H4 (cell line): ENCODE measurements at places on chromosomes 6 and 20.

- no peak for DNase-seq
Observed at GRCh38 chr6:158023597-158023939, 41.9 kb downstream of the SYNJ2 start.

DNA sequence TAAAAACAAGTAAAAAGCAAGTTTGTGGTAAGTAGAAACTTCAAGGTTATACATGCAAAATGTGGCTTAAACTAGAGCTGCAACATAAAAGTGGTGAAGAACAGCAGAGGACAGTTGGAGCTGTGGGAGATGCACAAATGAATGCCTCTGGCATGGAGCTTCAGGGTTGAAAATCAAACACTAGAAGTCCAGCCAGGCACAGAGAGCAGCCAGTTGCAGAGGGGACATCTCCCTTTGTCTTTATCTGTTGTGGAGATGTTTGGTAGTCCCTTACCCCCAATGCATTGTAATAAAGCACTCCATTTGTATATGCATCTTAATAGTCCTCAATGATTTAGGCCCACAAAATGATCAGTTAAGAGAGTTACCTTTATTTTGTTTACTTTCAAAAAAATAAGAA lies 73.1 kb upstream of the C20orf144 start:
- DNase-seq = no peak

- DNase-seq = no peak
Observed at GRCh38 chr6:149405823-149406765, 6.0 kb downstream of the SUMO4 start.

DNA sequence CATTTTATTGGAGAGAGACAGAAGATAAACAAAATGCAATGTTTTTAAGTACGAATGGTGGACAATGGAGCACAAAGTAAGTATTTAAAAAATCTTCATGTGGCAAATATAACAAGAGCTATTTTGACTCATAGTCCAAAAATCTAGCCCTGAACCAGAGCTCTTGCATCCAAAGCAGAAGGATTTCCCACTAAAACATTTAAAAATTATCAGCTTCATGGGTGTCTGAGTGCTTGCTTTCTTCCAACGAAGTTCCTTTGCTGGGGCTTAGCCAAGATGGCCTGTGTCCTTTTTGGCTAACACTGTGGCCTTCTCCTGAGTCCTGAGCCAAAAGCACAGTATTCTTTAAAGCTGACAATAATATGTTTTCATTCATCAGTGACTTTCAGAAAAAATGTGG lies 161.7 kb downstream of the RIMS1 start:
- DNase-seq = no peak

GRCh38 chr6:81384921-81385320 lies 367.6 kb downstream of the TENT5A start:
- DNase-seq = no peak

GRCh38 chr6:25287941-25288340 lies 8.8 kb downstream of the CARMIL1 start:
- no peak for DNase-seq

DNA sequence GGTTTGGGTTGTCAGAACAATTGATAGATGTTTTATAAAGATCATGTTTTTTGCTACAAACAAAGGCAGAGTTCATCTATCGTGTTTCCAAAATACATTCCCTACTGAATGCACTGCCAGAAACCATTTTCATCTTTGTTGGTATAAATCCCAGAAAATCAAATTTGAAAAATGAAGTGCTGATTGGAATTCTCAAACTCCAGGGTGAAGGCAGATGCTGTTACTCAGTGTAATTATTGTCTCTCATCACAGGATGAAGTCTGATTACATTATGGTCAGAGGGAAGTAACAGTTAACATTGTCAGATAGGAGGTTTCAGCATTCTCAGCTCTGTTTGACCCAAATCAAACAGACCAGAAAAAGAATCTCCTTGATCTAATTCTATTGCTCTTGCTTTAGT lies 198.4 kb upstream of the KCNK16 start:
- DNase-seq = no peak

- DNase-seq = no peak
Observed at GRCh38 chr6:169005166-169005565, 248.5 kb downstream of the THBS2 start.

DNA sequence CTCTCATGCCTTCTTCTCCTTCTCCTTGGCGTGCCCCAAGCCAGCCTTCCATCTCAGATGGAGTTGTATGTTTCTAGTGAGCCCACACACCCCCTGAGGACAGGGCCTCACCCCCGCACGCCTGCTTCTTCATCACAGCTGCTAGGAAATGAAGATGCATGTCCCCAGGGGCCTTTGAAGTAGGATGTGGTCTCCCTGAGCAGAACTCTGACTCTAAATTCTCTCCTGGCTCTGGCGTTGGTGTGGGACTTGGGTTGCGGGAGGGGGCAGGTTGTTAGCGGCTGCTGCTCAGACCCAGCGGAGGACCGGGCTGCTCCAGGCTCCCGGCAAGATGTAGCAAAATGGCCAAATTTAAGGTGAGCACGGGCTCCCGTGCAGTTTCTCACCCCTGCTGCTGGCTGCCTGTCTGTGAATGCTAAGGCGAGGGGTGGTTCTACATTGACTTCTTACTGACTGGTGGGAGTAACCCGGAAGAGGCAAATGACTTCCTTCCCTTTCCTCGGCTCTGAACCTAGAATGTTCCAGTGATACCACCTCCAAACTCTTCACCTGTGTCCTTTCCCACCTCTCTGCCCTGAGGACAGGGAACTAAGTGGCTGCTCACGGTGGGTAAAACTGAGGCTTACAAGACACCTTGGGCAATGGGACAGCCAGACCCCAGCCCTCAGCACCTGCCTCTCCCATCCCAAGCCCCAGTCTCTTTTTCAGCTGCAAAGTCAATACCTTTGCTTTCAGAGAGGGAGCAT lies 8.8 kb downstream of the SYNJ2 start:
- DNase-seq = peak; percentile 21

- DNase-seq = peak; percentile 11
Observed at GRCh38 chr6:20540683-20541082, 6.4 kb downstream of the CDKAL1 start.

GRCh38 chr6:78868116-78868515 lies 765 bp downstream of the IRAK1BP1 start:
- no peak for DNase-seq

- no peak for DNase-seq
Observed at GRCh38 chr6:56404599-56404998, 157.2 kb upstream of the COL21A1 start.

- DNase-seq = no peak
Observed at GRCh38 chr6:35258336-35258735, 1.2 kb upstream of the ZNF76 start.

DNA sequence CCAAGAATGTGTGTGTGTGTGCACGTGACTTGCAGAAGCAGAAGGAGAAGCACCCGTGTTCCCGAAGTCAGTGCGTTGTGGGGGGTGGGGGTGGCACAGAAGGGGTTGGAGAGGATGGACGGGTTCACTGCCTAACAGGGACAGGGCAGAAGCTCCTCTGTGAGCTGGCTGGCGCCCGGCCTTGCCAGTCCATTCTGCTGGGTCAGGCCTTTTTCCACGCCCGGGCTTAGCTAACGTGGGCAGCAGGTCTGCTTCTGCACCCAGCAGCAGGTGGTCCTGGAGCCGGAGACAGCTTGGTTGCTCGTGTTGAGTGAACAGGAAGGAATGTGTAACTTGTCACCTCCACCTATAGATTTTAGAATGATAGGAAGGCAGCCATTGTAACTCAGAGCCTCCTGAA lies 374.4 kb downstream of the CDH4 start:
- no peak for DNase-seq

GRCh38 chr6:162627825-162628224 lies 99.7 kb downstream of the PRKN start:
- DNase-seq = no peak

GRCh38 chr6:134122775-134123174 lies 70.4 kb upstream of the SLC2A12 start:
- no peak for DNase-seq

DNA sequence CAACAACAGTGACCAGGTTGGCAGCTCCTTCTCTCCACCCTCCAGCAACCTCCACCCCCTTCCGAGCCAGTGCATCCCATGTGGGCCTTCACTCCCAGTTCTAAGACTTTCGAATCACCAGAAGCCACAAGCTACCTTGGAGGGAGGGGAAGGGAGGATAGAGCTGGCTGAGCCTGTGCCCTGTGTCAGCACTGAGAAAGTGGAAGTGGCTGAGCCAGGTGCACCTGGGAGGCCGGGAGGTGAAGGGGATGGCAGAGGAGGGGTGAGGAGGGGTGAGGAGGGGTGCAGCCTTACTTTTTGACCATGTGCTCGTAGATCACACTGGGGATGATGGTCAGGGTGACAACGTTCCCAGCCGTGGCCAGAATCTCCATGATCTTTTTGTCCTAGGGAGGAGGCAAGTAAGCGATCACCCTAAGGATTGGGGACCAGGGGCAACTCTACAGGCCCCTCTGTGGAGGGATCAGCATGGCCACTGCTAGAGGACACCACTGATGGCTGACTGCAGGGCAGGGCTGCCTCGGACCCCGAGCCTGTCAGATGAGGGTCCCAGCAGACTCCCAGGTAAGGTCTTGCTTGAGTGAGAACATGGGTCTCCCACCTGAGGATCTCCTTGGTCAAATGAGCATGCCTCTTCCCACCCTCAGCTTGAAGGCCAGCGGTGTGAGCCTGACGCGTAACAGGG lies 18.3 kb downstream of the SDCBP2 start:
- no peak for DNase-seq

- DNase-seq = no peak
Observed at GRCh38 chr6:29933955-29934354, 8.4 kb upstream of the HLA-A start.
